ENCODE measurements at places on chromosomes 3 and 15.
A peak's percentile ranks its signal among the peaks of the same experiment; 100 is the strongest.

- DNase-seq: no peak
These were observed 163.1 kb upstream of the MANF start for GRCh38 chr3:51221959-51222358.

- no peak for DNase-seq
These were observed 30.5 kb downstream of the TMEM44 start for GRCh38 chr3:194602669-194603171.

- no peak for DNase-seq
These were observed 1.6 kb downstream of the BTBD1 start for GRCh38 chr15:83065431-83065830.

- DNase-seq: no peak
These were observed 404.8 kb upstream of the THBS1 start for GRCh38 chr15:39176030-39176429.

DNA sequence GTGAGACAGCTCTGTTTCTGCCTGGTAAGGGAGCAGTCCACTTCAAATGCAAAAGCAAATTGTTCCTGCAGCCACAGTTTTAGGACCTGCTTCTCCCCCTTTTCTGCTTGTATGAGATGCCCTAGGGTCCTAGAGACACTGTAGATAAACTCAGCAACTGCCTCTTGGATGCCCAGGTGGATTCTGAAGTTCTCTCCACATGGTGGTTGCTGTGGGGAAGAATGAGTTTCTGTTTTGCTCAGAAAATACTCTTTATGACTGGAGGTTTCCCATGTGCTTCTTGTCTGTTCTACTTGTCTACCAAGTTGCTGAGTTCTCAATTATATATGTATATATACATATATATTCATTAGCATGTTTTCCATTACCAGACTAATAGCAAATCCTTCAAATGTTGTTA is 5.6 kb upstream of the ZNF80 start:
- DNase-seq: no peak

DNA sequence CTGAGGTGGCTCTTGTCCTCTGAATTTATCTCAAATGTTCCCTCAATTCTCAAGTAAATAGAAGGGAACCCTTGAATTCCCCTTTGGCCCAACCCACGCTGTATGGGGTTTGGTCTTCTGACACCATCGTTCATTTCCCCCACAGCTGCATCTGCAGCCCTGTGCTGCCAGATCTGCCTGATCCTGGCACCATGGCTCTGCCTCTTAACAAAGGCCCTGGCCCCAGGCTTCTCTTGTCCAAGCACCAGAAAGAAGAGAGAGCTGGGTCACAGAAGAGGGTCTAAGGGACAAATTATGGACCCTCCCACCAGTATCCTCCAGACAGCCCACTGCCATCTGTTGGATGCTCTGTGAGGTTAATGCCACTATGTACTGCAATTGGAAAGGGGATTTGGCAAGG is 1.8 kb downstream of the MAP1A start:
- DNase-seq: no peak

DNA sequence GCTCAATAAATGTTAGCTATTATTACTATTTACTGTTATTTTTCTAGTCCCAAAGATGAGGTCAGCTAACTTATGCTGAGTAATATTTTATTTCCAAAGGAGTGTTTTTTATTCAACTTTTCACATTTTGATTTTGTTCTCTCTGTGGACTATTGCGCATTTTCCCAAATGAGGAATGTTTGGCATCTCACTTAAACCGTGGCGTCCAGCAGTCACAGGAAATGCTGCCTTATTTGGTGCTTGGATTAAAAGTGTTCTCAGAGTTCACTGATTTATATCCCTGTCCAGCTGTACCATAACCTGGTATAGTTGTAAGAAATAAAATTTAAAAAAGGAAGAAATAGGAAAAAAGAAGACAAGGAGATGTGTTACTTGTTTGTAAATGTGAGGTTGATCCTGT is 166.8 kb downstream of the THSD4 start:
- DNase-seq: no peak

DNA sequence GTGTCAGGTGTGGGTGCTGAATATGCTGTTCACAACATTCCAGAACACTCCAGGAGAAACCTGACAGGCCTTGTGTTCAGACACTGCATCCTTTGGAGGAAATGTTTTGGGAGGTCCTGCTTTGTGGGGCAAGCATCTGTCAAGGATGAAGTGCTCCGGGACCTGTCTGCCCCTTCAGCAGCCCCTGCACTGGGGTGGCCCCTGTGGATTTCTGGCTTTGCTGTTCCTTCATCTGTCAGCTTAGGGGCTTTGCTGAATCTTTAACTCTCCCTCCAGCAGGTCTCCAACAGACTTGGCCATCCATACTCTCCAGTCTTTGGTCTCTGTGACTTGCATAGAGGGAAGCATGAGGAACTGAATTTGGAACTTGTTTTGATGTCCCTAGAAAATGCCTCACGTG is 3.1 kb downstream of the PRR23E start:
- no peak for DNase-seq

GRCh38 chr15:99143242-99143641 is 38.4 kb downstream of the SYNM start:
- no peak for DNase-seq

GRCh38 chr3:41243183-41243582 is 43.9 kb downstream of the CTNNB1 start:
- DNase-seq: no peak

DNA sequence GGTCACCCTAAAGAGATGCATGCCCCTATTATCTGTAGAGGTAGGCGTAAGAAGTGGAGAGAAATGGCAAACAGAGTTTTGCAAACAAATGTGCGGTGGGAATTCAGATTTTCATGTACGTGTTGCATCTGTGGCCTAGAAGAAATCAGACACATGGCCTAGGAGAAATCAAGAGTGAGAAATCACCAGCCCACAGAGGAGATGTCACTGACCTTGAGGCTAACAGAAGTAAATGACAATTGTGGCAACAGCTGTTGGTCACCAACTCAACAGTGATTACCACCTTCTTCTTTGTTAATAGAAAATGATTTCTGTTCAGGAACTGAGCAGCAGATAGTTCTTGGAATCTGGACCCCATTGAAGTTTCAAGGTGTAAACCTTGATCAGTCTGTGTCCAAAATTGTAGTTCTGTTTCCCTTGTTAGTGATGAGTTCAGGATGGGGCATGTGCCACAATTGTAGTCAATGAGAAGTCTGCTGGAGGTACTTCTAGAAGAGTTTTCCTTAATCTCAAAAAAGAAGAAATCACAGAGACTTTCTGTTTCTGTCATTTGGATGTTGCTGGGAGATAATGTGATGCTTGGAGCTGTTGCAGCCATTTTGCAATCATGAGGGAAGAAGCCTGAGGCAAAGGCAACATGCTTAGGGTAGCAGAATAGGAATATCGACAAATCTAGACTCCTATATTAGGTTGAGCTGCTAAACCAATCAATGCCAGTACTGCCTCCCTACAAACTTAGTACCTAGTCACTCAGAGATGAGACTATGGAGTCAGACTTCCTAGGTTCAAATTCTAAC is 34.3 kb upstream of the RFTN1 start:
- DNase-seq: no peak

GRCh38 chr3:69306239-69307185 is 79.4 kb downstream of the FRMD4B start:
- DNase-seq: peak; percentile 33

GRCh38 chr3:147618691-147619090 is 209.5 kb downstream of the ZIC1 start:
- DNase-seq: no peak

DNA sequence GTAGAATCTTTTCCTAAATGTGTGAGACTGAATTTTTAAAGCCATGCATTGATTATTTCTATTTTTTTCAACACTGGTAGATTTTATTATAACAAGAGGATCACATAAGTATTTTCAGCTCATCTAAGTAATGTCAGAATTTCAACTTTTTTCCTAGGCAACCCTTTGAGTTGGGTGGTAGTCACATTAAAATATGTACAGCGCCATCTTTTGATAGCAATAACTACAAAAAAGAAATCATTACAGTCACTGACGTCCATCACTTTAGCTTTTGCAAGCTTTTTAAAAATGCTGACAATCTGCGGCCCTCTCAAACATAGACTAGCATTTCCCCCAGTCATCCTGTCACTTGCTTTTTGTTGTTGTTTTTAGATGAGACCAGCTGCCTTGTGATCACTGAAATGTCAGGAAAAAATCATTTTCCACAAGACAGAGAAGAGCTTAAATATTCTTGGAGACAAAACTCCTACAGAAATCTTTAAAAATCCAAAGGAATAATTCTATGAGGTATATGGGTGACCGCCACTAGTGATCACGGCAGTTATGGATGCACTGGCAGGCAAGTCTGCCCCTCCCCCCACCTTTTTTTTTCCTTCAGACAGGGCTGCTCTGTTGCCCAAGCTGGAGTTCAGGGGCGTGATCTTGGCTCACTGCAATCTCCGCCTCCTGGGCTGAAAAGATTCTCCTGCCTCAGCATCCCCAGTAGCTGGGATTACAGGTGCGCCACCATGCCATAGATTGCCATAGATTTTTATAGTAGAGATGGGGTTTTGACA is 384.0 kb upstream of the KCNMB2 start:
- no peak for DNase-seq

DNA sequence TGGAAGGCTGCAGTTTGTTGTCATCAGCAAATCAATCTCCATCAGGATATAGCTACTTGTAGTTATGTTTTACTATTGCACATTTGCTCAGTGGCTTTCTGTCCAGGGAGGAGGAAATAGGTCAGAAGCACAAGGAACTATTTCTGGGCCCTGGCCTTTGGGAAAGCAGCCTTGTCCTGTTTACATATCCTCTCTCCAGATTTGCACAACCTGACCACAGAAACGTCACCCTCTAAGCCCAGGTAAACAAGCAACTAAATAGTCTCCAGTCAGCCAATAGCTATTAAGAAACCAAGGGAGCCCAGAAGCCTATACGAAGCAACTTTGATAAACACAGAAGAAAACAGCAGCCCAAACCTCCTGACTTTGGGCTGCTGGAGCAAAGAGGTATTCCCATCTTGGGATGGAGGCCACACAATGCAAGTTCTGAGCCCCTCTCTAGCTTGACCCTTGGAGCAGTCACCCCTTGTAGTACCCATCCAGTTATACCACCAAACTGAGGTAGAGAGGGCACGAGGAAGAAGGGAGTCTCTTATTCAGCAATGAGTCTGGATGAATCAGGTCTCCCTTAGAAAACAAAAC is 2.3 kb upstream of the FEM1B start:
- DNase-seq: no peak

GRCh38 chr15:62464705-62465104 is 299.6 kb upstream of the C2CD4B start:
- DNase-seq: no peak

All from activated CD4-positive, alpha-beta T cell treated with anti-CD3 and anti-CD28 coated beads for 24 hours (primary cell).